Spleen (tissue), 13 donors: ENCODE measurements at places on chromosomes 3 and 15. TPM values are rescaled to one million over a fixed set of nuclear protein-coding genes. Genes with fewer than 3 reads are reported as not detected.

Gene MST1
- total RNA-seq, result 26.9 TPM

Gene CD200R1
- total RNA-seq, result 14.0 TPM

Gene AHSG
- total RNA-seq, result not detected

Gene BTLA
- total RNA-seq, result 18.0 TPM

Gene SPESP1
- total RNA-seq, result 0.43 TPM

Gene CHST13
- 2.4 TPM for total RNA-seq

Gene GPR62
- not detected for total RNA-seq

GRCh38 chr3:48437812-48438211 is 2.1 kb downstream of the CCDC51 start:
- no peak overlapping the region for H3K27ac ChIP-seq
- no peaks in the 10 kb centered on the region for H3K27me3 ChIP-seq
- H3K36me3 ChIP-seq, result peaks cover 20% of the 10 kb centered on the region

DNA sequence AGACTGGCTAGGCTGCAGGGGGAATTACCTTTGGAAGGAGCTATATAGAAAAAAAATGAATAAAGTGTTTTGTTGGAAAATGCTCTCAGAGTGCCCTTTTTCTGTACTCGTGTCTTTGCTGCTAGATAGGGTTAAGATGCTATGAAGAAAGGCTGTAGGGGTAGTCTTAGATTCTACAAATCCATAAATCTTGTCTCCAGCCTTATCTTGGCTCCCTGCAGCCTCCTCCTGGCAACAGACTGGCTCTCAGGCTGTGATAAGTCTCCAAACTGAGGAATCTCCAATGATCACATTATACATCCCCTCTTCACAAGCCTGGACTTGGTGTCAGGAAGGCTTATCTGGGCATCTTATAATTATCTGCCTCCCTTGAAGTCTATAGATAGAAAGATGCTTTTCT is 9.3 kb downstream of the LPCAT4 start:
- no peak overlapping the region for H3K4me3 ChIP-seq
- no peaks in the 10 kb centered on the region for H3K4me1 ChIP-seq

DNA sequence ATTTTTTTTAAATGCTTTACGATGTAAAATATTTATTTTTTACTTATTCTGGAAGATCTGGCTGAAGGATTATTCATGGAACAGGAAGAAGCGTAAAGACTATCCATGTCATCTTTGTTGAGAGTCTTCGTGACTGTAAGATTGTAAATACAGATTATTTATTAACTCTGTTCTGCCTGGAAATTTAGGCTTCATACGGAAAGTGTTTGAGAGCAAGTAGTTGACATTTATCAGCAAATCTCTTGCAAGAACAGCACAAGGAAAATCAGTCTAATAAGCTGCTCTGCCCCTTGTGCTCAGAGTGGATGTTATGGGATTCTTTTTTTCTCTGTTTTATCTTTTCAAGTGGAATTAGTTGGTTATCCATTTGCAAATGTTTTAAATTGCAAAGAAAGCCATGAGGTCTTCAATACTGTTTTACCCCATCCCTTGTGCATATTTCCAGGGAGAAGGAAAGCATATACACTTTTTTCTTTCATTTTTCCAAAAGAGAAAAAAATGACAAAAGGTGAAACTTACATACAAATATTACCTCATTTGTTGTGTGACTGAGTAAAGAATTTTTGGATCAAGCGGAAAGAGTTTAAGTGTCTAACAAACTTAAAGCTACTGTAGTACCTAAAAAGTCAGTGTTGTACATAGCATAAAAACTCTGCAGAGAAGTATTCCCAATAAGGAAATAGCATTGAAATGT is 15.6 kb downstream of the THBS1 start:
- H3K4me1 ChIP-seq, result no peaks in the 10 kb centered on the region
- no peak overlapping the region for H3K4me3 ChIP-seq
- DNase-seq, result no peak

- no peaks in the 10 kb centered on the region for H3K36me3 ChIP-seq
- no peak overlapping the region for H3K27ac ChIP-seq
- DNase-seq, result no peak
- no peaks in the 10 kb centered on the region for H3K4me1 ChIP-seq
Measured at GRCh38 chr3:124147946-124148345, 156.0 kb upstream of the ROPN1 start.

DNA sequence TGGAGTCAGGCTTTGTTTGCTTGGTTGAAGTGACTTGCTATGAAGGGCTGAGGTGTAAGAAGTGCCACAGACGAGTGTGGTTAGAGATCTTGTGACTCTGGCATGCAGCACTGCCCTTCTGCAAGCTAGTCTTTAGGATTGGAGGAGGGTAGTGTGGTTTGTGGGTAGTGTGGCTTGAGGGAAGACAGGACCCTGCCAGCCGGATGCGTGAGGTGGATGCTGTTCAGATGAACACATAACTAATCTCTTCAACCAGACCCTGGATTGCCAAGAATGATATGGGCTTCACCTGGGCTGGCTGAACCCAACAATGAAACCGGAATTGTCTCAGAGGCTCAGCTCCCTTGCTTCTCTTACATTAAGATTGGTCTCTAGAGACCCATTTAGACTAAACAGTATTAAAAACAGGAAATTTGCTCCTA is 32.7 kb downstream of the STARD9 start:
- no peaks in the 10 kb centered on the region for H3K27me3 ChIP-seq
- no peak overlapping the region for H3K27ac ChIP-seq
- peaks cover 40% of the 10 kb centered on the region for H3K4me1 ChIP-seq

- no peaks in the 10 kb centered on the region for H3K27me3 ChIP-seq
- H3K4me1 ChIP-seq, result no peaks in the 10 kb centered on the region
- H3K36me3 ChIP-seq, result no peaks in the 10 kb centered on the region
- H3K4me3 ChIP-seq, result no peak overlapping the region
- no peak for DNase-seq
Measured at GRCh38 chr15:60994963-60995475, 234.1 kb downstream of the RORA start.

DNA sequence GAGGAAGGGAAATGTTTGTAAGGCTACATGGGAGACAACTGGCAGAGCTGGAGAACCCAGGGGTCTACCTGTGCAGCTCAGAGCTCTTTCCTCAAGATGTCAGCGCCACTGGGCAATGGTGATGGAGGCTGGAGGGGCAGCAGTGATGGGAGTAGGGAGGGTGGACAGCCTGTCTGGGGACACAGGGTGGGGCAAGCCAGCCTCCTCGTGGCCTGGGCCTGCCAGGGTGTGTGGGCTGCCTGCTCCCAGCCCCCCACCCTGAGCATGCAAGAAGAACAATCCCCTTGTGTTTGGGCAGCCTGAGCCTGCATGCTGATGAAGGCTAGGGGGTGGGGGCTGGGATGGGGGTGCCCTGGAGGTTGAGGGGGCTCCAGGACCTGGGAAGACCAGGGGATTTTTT is 1.2 kb downstream of the PCBP4 start:
- peaks cover under 1% of the 10 kb centered on the region for H3K36me3 ChIP-seq
- H3K27me3 ChIP-seq, result peaks cover 9% of the 10 kb centered on the region
- H3K27ac ChIP-seq, result no peak overlapping the region
- no peak for DNase-seq

DNA sequence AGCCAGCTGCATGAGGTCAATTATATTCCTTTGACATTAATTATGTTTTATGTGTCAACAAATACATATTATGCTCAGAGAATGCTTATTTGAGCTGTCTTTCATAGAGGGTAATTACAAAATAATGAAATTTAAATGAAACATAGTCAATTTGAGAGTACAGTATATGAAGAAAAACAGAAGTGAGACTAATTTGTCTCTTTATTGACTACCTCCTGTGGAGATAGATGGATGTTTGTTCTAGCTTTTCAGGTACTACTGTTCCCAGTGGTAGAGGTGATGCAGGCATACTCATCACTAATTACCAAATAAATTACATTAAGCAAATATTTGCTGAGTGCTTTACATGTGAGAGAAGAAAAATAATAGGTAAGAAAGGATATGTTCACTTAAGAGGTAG is 1129.6 kb downstream of the OTOL1 start:
- no peaks in the 10 kb centered on the region for H3K27me3 ChIP-seq
- H3K4me3 ChIP-seq, result no peak overlapping the region
- no peaks in the 10 kb centered on the region for H3K36me3 ChIP-seq
- no peak overlapping the region for H3K27ac ChIP-seq
- DNase-seq, result no peak

DNA sequence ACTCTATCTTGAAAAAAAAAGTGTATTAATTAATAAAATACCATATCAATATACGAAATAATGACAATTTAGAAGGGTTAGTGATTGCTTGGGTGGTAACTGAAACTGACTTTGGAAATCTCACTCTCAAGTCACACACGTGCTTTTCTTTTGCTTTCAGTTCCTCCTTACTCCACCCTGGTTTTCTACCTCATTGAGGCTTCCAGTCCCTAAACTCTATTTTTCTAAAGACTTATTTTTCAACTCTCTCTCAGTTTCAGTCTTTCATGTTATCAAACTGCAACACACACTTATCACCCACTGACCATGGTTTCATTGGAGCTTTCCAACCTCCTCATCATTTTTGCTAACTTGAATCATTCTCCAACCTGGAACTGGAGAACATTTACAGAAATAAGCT is 23.5 kb downstream of the IL12A start:
- DNase-seq, result no peak
- H3K27me3 ChIP-seq, result no peaks in the 10 kb centered on the region
- no peaks in the 10 kb centered on the region for H3K36me3 ChIP-seq
- H3K27ac ChIP-seq, result peak overlapping the region; percentile 50

DNA sequence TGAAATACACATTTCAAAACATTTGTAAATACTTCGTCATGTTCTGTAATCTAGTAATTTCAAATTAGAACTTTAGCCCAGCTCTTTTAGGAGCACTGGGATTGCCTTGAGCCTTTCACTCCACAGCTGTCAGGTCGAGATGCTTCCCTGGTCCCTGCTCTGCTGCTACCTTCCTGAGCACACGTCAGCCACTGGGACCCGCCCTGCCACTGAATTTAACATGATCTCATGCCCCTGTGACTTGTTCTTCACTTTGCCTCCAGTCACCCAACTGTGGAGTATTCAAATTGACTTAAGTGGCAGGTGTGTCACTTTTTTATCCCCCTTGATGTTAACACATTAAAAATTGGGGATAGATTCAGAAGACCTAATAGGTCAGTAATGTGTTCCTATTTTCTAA is 3.3 kb downstream of the ARRDC4 start:
- peaks cover 26% of the 10 kb centered on the region for H3K36me3 ChIP-seq
- H3K4me1 ChIP-seq, result peaks cover 35% of the 10 kb centered on the region
- no peak overlapping the region for H3K4me3 ChIP-seq
- no peak for DNase-seq

DNA sequence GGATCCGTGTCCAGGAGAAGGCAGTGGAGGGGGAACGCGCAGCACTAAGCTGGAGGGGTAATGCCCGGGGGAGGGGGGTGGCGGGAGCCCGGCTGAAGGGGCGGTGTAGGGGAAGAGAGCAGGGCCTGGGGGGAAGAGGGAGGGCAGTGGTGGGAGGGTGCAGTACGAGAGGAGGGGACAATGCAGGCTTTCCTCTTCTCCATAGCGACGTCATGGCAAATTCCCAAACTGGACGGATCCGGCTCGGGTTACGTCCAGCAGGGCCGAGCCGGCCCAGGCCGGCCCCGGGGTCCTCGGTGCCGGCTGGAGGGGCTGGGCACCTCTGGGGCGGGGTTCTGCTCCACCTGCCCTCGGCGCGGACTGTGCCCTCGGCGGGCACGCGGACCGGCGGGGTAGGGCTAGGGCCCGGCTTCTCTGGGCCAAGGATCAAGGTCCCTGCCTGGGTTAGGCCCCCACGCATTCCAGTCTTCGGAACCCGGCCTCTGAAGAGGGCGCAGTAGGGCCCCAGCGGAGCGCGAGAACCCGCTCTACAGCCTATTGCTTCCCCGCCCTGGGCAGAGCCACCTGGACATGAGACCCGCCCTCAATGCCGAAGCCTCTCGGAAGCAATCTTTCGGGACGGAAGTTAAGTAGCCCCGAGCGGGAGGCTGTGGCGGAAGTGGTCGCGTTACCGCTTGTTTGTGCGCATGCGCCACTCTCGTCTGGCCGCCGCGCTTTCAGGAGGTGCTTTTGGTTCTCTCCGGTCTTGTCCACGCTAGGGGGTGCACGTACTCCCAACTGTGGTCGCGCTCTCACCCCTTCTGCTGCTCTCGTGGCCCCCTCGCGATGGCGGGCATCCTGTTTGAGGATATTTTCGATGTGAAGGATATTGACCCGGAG is 1.4 kb downstream of the POLR2H start:
- DNase-seq, result peak; percentile 98
- H3K4me3 ChIP-seq, result peak overlapping the region; percentile 97
- H3K27ac ChIP-seq, result peak overlapping the region; percentile 93

GRCh38 chr15:75232252-75232813 is 25.8 kb upstream of the GOLGA6C start:
- H3K27ac ChIP-seq, result no peak overlapping the region
- H3K4me1 ChIP-seq, result no peaks in the 10 kb centered on the region
- peak; percentile 29 for DNase-seq
- no peak overlapping the region for H3K4me3 ChIP-seq

DNA sequence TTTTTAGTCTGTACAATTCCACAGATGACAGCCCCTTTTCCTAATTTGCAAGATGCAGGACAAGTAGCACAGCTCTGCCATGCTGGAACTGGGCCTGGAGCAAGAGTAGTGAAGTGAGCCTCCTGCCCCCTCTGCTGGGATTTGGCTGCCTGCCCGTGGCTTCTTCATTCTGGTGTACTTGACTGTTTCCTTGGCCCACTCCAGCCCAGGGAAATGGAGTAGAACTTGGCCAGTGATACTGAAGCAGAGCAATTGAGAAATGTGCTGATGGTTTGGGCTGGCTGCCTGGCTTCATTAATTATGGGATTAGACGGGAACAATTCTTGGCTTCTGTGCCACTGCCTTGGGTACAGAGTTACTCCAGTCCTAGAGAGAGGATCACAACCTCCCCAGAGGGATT is 2.8 kb downstream of the GPD1L start:
- H3K27ac ChIP-seq, result peak overlapping the region; percentile 49
- peaks cover 13% of the 10 kb centered on the region for H3K4me1 ChIP-seq
- DNase-seq, result no peak
- H3K27me3 ChIP-seq, result no peaks in the 10 kb centered on the region
- H3K36me3 ChIP-seq, result no peaks in the 10 kb centered on the region
- H3K4me3 ChIP-seq, result no peak overlapping the region

- H3K4me1 ChIP-seq, result no peaks in the 10 kb centered on the region
- DNase-seq, result no peak
- H3K36me3 ChIP-seq, result no peaks in the 10 kb centered on the region
- no peaks in the 10 kb centered on the region for H3K27me3 ChIP-seq
- H3K27ac ChIP-seq, result no peak overlapping the region
Measured at GRCh38 chr15:64739156-64739555, 36.2 kb downstream of the RBPMS2 start.

DNA sequence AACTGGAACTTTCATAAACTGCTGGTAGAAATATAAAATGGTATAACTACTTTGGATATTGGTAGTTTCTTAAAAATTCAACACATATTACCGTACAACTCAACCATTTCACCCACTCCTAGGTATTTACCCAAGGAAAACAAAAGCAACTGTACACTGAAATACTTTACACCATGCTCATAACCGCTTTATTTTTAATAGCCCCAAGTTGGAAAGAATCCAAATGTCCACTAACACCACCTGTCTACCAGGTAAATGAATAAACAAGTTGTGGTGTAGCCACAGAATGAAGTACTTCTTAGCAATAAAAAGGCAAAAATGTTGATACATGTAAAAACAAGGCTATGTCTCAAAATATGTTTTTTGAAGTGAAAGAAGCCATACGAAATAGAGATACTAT is 215.9 kb upstream of the PEX5L start:
- H3K27me3 ChIP-seq, result no peaks in the 10 kb centered on the region
- no peak for DNase-seq
- H3K4me3 ChIP-seq, result no peak overlapping the region
- no peaks in the 10 kb centered on the region for H3K4me1 ChIP-seq
- H3K36me3 ChIP-seq, result no peaks in the 10 kb centered on the region
